ENCODE measurements at places on chromosomes 1 and 21.

GRCh38 chr1:7705908-7706216 lies 65.2 kb upstream of the VAMP3 start:
- no peak for DNase-seq

- DNase-seq, result peak; percentile 88
Observed at GRCh38 chr1:234973426-234974250, 155.0 kb downstream of the TOMM20 start.

DNA sequence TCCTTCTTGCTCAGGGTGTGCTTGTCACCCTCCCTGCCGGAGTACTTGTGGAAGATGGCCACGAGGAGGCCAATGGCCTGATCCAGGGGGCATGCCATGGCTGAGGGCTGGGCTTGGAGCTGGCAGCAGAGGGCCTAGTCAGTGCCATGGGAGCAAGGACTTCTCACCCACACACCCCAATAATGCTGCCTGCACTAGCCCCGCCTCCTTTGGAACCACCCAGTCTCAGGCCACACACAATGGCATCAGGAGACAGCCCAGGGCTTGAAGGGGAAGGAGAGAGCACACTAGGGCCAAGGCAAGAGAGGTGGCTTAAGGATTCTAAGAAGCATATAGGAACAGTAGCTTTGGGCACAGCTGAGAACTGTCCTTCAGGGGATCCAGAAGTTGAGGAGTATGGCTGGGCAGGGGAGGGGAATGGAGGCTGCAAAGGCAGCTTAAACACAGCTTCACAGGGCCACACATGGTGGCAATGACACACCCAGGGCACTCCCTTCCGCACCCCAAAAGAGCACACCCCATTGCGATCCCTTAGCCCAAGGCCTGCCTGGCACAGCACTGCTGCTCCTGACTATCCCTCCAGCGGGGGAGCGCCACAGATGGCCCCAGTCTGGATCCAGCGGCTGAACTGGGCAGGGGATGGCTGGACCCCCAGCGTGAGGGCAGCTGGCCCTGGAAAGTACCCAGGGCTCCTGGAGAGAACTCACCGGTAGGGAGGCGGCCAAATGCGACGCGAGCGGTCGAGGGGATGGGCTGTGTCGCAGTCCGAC lies at the start of gene S100A6:
TSS of gene S100A6 (minus strand) at position 750 of the 770 bp plus-strand sequence. CDS start at position 98, 652 bp downstream.
- DNase-seq, result no peak

DNA sequence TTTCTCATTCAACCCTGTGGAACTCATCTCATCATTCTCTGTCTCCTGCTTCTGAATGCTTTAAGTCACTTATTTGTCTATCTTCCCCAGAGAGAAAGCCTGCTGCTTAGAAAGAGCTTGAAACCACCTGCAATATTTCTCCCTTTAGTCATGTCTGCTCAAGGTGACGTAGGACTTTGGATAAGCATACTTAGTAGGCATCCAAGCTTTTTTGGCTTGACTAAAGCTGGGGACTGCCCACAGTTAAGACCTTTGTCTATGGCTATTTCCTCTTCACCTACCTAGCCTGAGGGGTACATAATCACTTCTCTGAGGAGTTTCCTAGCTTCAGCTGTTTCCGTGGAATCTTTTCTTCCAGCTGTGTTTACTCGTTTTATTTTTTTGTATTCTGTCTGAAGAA lies 665.8 kb upstream of the CAMK1G start:
- DNase-seq, result no peak

DNA sequence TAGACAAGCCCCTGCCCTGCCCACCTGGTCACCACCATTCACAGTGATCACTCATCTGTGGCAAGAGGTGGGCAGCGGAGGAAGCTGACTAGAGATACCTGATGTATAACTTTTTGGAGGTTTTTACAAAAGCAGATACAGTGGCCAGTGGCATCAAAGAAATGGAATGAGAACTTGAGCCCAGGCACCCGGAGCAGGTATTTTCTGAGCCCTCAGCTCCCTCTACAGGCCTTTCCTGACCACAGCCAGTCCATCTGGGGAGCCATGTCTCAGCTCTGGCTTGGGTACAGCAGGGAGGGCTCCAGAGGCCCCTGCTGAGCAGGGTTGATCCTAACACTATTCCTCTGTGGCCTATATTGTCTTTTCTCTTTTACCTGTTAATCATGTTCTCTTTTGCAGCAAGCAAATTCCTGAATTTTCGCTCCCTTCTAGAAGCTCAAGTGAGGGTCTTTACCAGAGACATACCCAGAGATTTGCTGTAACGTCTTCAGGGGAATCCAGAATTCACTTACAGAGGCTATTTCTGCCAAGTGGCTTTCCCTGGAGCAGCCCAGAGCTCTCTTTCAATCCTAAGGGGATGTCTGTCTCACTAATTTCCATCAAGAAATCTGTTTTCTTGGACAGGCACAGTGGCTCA lies 27.3 kb downstream of the GPR157 start:
- DNase-seq, result peak; percentile 47

- DNase-seq, result no peak
Observed at GRCh38 chr1:245375789-245376460, 221.1 kb downstream of the KIF26B start.

DNA sequence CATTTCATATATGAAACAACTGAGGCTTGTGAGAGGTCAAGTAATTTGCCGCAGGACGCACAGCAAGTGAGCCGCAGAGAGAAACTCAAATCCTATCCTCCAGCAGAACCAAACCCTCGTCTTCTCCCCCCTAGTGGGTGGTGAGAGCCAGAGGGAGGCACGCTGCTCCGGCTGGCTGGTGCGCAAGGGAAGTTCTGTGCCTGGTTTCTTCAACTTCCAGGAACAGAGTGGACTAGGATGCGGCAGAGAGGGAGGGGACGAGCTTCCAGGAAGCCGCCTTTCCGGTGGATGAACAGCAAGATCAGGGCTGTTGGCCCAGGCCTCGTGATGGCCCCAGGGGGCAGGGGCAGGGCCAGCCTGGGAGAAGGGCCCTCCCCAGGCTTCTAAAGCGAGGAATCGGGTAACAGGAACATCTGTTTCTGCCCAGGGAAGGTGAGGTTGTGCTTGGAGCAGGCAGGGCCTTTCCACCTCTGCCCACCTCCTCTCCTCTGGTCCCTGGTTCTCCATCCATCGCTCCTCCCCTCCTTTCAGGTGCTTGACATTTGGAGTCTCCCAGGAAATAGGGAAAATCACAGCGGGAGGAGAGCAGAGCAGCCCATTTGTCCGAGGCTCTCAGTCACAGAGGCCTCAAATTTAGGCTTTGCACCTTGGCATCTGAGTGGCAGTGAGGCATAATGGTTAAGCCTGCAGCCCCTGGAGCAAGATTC lies 16.8 kb upstream of the PDIK1L start:
- DNase-seq, result peak; percentile 35

- DNase-seq, result peak; percentile 11
Observed at GRCh38 chr1:160061369-160062229, 8.4 kb downstream of the KCNJ10 start.
